A549 treated with CpdA at 1 μM for 4 hours (cell line): ENCODE measurements at places on chromosomes 3 and 15. TPM values are rescaled to one million over a fixed set of nuclear protein-coding genes. Genes with fewer than 3 reads are reported as not detected.

The IGSF10 gene
- 0.59 to 1.2 TPM (median 0.78 TPM) in 5 replicates for total RNA-seq

The ADGRG7 gene
- total RNA-seq, result not detected in 5 replicates

The CMC1 gene
- total RNA-seq, result 39.8 to 53.3 TPM (median 50.0 TPM) in 5 replicates

The MYL3 gene
- 0.18 TPM in 1 of 5 replicates, not detected in the others for total RNA-seq

The SI gene
- total RNA-seq, result not detected in 5 replicates

The DUOXA2 gene
- total RNA-seq, result not detected in 5 replicates

The EPHB3 gene
- 0.31 to 0.80 TPM (median 0.38 TPM) in 5 replicates for total RNA-seq

The ZNF502 gene
- 1.2 to 2.1 TPM (median 1.5 TPM) in 5 replicates for total RNA-seq

The HERC2 gene
- 41.3 to 51.8 TPM (median 49.8 TPM) in 5 replicates for total RNA-seq

The ITIH1 gene
- not detected in 5 replicates for total RNA-seq

The SLC30A4 gene
- 1.1 to 1.7 TPM (median 1.6 TPM) in 5 replicates for total RNA-seq

The EXOSC7 gene
- 45.5 to 51.5 TPM (median 47.1 TPM) in 5 replicates for total RNA-seq

The SPATA16 gene
- not detected in 5 replicates for total RNA-seq

The FOXB1 gene
- not detected in 5 replicates for total RNA-seq

The DHX36 gene
- total RNA-seq, result 59.3 to 76.6 TPM (median 63.4 TPM) in 5 replicates

The KAT2B gene
- total RNA-seq, result 4.3 to 7.7 TPM (median 4.9 TPM) in 5 replicates

The CORO2B gene
- 2.7 to 4.8 TPM (median 3.7 TPM) in 5 replicates for total RNA-seq

The SEMA3G gene
- total RNA-seq, result 0.05 to 0.15 TPM (median 0.10 TPM) in 5 replicates

The GPR27 gene
- total RNA-seq, result 3.0 to 3.3 TPM (median 3.2 TPM) in 5 replicates

The GNAT1 gene
- total RNA-seq, result 0.02 TPM in 1 of 5 replicates, not detected in the others

The P2RY14 gene
- not detected in 5 replicates for total RNA-seq

The CCNB2 gene
- total RNA-seq, result 97.0 to 114 TPM (median 102 TPM) in 5 replicates

The NOX5 gene
- 0.27 to 0.38 TPM (median 0.31 TPM) in 5 replicates for total RNA-seq

The PLSCR2 gene
- not detected in 5 replicates for total RNA-seq

The ZNF662 gene
- not detected in 5 replicates for total RNA-seq

The PLXNB1 gene
- total RNA-seq, result 13.7 to 17.6 TPM (median 14.1 TPM) in 5 replicates

The SATB1 gene
- 0.08 to 0.13 TPM (median 0.09 TPM) in 3 of 5 replicates, not detected in the others for total RNA-seq

The ZNF621 gene
- 4.8 to 7.7 TPM (median 6.4 TPM) in 5 replicates for total RNA-seq

The GOLGA8N gene
- 0.96 to 1.4 TPM (median 1.2 TPM) in 5 replicates for total RNA-seq

The ACP3 gene
- total RNA-seq, result 0.09 TPM in 1 of 5 replicates, not detected in the others

The FSIP1 gene
- 0.47 to 1.1 TPM (median 0.65 TPM) in 5 replicates for total RNA-seq

The TPRG1 gene
- total RNA-seq, result 0.21 to 0.40 TPM (median 0.34 TPM) in 4 of 5 replicates, not detected in the other
